CD4-positive, alpha-beta T cell treated with Interleukin-4 for 4 hours (primary cell): ENCODE measurements at places on chromosomes 12 and 14.

GRCh38 chr12:21541773-21542172 is 15.7 kb downstream of the SPX start:
- DNase-seq = no peak

- DNase-seq = no peak
Measured at GRCh38 chr12:16150276-16150675, 127.2 kb downstream of the SLC15A5 start.

DNA sequence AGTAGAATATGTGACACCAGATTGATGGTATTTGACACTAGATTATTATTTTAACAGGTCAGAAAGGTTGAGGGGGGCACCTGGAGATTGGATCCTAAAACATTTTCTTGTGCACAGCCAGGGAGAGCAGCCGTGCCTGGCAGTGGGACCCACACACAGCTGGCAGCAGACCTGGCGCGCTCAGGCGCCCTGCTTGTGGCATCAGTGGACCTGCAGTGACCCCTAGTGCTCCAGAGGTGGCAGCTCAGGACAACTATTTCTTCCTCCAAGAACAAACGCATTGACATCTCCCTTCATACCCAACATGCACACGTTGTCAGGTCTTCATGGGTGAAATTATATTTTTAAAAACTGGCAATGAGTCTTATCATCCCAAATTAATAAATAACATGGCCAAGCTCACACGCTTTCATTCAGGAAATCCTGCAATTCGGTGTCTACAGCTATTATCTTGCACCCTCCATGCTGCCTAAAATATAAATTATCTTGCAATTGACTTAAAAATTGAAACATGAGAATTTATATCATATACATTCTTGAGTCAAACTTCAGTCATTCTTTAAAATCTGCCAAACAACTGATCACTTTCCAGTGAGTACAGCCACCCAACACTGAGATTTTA is 7.7 kb upstream of the TMEM132D start:
- DNase-seq = peak; percentile 3

- DNase-seq = no peak
Measured at GRCh38 chr14:74988131-74988530, 14.6 kb upstream of the EIF2B2 start.

DNA sequence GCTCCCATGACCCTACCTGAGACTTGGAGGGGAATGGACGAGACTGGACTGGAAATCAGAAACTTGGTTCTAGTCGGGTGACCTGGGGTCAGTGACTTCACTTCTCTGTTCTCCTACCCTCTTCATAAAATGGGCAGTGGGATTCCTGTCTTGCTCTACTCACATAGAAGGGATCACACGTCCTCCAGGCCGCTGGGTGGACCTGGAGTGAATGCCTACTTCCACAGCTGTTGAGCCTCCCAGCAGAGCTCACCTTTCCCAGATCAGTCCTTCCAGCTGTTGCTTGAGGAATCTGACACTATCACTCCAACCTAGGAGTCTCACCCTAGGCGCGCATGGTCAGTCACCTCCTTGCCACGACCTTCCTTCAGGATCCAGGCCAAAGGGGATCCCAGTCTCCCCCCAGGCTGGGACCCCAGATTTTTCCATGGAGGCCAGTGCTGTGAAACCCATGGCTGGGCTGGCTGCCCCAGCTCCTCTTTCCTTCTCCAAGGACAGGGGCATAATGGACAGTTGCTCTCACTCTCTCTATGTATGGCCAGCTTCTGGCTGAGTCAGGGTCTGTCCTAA is 637 bp downstream of the ACVRL1 start:
- no peak for DNase-seq

- DNase-seq = no peak
Measured at GRCh38 chr12:12528361-12529270, 34.0 kb downstream of the DUSP16 start.

- DNase-seq = no peak
Measured at GRCh38 chr14:51432302-51432948, 192.4 kb downstream of the TMX1 start.

GRCh38 chr12:85155791-85156190 is 119.6 kb downstream of the LRRIQ1 start:
- DNase-seq = no peak

GRCh38 chr12:52385226-52385702 is at the start of gene KRT84:
Gene KRT84 (minus strand): TSS chr12:52385652. CDS start chr12:52385585, 67 bp downstream.
- DNase-seq = no peak

DNA sequence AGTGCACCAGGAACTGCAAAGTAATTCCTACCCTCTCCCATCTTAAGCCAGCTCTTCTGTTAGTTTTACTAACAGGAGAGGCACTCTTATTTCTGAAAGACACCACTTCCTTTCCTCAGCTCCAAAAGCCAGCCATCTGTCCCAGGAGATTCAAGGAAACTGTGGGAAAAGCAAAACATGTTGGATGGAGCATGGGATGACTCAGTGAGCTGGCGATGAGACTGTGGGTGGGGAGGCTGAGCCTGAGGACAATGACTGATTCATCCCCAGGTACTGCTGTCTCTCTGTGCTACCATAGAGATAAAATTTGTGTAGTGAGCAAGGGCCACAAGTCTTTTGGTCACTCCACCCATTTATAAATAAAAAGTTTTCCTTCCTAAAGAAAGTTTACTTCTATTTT is 141.4 kb downstream of the MYRFL start:
- no peak for DNase-seq

DNA sequence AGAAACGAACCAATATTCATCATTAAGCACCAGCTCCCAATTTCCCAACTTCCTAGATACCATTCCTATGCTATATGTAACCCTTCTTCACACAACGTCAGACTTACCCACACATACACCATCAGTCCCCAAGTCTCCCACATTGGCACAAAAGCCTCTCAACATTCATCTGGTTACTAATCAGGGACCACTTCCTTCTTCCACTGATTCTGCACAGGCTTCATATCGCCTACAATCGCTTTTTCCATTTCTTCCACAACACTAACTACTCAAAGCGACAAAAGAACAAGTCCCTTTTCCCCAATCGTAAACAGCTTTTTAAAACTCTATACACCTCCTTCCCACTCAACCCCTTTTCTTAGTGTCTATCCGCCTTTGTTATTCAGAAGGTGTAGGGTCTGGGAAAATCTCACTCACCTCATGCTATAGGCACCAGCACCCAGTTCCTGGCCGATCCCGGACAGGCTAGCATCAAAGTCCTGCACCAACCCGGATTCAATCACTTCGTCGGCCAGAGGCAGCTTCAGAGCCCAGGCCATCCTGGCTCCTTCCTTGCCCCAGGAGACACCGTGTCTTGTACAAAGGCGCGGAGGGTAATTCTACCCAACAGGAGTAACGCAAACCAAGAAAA is 936 bp downstream of the TFCP2 start:
- no peak for DNase-seq

DNA sequence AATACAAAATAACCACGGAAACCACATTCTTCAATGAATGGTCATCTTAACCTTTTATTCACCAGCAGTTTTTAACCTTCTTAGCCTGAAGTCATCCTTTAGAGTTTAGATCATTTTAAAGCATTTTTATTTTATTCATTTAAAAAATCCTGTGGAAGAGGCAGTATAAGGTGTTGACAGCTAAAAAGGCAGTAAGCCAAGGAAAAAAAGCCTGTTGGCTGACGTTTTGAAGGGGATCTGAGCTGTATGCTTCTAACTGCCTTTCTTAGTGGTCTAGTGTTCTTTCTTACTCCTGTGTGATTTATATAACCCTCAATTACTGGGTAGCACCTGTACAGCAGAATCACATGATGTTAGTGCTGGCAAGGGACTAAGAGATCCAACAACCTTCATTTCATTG is 438.3 kb upstream of the SEL1L start:
- DNase-seq = no peak

- no peak for DNase-seq
Measured at GRCh38 chr12:119457271-119457670, 122.7 kb downstream of the CCDC60 start.

DNA sequence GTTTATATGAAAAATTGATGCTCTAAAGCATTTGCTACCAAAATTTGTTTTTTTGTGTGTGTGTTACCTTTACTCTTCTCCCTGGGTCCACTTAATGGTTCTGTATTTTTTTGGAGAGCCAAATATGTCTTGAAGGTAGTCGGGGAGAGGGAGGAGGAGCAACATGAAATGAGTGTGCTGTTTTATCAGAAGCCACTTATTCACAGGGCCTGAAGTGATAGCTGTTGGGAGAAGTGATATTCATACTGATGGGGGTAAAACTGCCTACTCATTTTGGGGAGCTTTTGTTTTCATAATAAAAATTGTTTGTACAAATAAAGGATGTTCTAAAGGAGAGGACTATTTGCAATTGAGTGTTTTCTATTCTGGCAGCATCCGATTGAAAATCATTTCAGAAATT is 29.2 kb downstream of the CRADD start:
- no peak for DNase-seq

DNA sequence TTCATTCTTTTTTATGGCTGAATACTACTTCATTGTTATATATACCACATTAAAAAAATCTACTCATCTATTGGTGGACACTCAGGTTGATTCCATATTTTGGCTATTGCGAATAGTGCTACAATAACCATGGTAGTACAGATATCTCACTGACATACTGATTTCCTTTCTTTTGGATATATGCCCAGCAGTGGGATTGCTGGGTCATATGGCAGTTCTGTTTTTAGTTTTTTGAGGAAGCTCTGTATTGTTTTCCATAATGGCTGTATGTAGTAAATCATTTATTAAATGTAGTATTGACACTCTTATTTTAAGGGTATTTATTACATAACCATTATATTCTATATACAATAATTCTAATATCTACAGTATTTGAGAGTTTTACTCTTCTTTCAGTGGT is 43.7 kb downstream of the PTCSC3 start:
- DNase-seq = no peak

DNA sequence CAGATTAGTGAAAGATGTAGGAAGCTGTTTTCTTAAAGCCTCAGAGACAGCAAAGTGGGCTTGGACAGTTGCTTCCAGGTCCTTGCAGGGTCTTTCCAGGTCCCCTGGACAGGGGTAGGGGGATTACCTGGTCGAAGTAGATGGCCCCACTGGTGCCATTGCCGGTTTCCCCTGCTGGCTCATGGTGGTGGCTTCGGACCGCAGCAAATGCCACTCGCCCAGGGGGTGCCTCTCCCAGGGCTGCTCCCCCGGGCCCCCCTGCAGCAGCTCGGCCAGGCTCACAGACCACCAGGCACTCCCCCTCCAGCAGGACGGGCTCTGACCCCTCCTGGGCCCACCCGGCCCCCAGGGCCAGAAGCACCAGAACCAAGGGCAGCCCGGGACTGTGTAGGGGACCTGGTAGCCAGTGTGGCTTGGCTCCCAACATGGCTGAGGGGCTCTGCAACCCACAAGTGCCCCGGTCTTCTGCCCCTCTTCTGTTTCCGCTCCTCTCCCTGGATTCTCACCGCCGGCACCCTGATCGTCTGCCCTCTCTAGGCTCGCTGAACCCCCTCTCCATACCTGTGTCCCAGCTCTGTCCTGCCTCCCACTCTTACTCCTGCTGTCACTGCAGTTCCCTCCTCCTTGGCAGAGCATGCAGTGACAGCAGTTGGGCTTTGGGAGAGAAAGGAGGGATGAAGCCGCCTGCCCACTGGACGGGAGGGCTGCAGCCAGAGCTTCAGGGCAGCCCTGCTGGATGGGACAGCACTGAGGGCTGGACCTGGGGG is 657 bp downstream of the CBLN3 start:
- DNase-seq = no peak
